PC-3 (cell line): ENCODE measurements at places on chromosomes 3 and 15. TPM values are rescaled to one million over a fixed set of nuclear protein-coding genes. Genes with fewer than 3 reads are reported as not detected.

DNA sequence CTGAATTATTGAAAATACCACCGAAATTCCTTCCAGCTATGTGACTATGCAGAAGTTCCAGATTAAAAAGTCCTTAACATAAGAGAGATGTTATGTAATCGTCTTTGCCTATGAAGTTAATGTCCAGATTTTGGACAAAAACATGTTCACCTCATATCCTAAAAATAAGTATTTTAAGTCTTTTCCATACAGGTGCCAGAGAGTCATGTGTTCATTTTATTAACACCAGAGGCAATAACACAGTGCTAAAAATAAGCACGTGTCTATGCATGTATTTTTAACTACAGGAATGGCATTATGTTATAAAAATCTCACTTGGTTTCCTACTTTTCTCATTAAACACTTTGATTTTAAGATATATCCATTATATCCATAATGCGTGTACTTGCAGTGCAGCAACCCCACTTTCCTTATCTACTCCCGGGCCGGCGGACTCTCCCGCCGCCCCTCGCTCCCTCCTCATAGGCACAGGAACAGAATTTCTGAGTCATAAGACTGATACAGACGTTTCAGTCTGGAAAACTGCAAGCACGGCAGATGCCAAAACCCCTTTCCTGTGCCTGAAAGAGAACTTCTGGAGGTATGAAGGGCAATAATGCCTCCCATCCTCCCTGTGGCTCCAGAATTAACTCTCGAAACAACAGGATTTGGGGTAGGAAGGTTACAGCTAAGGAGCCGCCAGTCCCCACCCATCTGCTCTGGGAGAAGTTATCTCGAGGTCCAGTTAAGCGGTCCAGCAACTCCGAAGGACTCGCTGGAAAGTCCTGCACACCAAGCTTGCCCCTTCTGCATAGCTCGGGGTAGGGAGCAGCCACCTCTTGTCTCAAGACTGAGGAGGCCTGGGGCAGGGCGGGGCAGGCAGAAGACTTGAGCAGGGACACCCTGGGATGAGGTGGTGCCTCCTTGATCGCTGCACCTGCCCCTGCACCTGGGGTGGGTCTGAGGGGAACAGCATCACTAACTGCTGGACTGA is 22.3 kb upstream of the PSTPIP1 start:
- no peaks in the 10 kb centered on the region for H3K36me3 ChIP-seq
- H3K4me3 ChIP-seq: no peak overlapping the region

DNA sequence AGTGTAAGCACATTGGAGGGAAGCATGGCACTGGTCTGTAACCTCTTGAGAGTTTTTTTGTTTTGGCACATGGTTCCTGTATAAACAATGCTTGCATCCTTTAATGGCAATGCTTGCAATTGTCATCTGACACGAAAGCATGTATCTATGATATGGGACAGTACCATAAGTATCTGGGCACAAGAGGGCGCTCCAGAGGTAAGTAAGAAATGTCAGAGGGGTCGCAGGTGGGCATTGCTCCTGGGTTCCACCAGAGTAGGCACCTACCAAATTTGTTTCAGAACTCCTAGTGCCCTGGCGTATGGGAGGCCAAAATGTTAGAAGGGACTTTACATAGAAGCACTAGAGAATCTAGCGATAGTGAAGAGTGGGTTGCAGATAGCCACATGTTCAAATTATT is 58.7 kb upstream of the BCHE start:
- DNase-seq: peak; percentile 51
- no peaks in the 10 kb centered on the region for H3K4me1 ChIP-seq
- no peak overlapping the region for H3K4me3 ChIP-seq

DLL4 gene
- 2.2 and 2.9 TPM in 2 replicates for total RNA-seq

- peak overlapping the region; percentile 96 for H3K27ac ChIP-seq
- H3K27me3 ChIP-seq: no peaks in the 10 kb centered on the region
- H3K4me3 ChIP-seq: peak overlapping the region; percentile 26; the same call in 1 of the 2 replicates
- peak; percentile 90 for DNase-seq
Measured at GRCh38 chr3:149401212-149401925, 23.9 kb upstream of the TM4SF1 start.

GOLGA8S gene
- total RNA-seq: not detected in 2 replicates

- no peaks in the 10 kb centered on the region for H3K4me1 ChIP-seq
- peak; percentile 64 for DNase-seq
- H3K27ac ChIP-seq: no peak overlapping the region
- no peaks in the 10 kb centered on the region for H3K36me3 ChIP-seq
- no peak overlapping the region for H3K4me3 ChIP-seq
Measured at GRCh38 chr3:168467115-168467714, 371.5 kb upstream of the GOLIM4 start.

ITIH1 gene
- total RNA-seq: not detected in 2 replicates

TAGLN3 gene
- total RNA-seq: 2.6 and 4.3 TPM in 2 replicates
